ENCODE measurements at places on chromosomes 2 and 18.

GRCh38 chr2:144331674-144332355 lies 188.1 kb downstream of the ZEB2 start:
- DNase-seq, result peak; percentile 79

- no peak for DNase-seq
Measured at GRCh38 chr2:19003554-19003953, 354.9 kb downstream of the OSR1 start.

DNA sequence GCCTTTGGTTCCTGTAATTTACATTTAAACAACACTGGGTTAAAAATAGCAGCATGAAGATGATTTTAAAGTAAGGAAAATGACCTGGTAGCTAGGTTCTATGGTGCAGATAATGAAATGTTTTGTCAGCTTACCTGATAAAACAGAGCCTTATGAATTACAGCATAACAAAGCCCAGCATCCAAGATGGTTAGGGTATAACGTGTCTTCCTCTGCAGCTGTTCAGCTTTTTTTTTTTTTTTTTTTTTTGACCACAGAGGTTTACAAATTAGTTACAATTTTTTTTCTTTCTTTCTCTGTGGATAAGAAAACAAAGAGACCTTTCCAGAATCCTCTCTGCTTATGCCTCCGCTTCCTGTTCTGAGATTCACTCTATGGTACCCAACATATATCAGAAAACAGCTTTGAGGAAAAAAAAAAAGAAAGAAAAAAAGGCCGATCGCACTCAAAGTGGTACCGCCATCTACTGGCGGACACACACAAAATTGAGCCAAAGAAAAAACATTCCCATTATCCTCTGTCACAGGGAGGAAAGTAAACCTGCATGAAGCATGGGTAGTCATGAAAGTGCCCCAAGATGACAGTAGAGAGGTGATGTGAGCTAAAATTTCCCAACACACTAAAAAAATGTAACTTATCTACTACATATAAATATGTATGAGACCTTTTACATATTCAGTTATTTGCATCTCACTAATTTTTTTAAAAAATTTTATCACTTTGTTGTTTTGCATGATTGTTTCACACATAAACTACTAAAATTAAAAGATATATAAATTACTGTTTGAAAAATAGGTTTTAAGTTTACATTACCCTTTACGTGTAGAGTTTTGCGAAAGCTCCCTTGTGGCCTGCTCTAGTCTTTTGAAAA lies at the start of gene SCN3A:
Gene SCN3A (minus strand): TSS at position 362 of the 871 bp plus-strand sequence. CDS start 27,656 bp downstream, outside the sequence.
- no peak for DNase-seq

DNA sequence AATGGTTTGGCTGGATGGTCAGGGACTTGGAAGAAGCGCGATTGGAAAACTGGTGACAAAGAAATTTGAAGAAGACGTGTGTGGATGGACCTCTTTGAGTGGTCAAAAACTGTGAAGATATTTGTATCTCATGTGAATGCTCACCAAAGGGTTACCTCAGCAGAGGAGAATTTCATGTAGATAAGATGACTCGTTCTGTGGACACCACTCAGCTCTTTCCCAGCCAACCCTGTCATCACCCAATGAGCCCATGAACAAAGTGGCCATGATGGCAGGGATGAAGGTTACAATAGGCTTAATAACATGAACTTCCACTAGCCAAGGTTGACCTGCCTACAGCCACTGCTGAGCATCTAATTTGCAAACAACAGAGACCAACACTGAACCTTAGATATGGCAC lies 248.3 kb downstream of the KCNE4 start:
- no peak for DNase-seq

Data from substantia nigra (tissue), 51 donors.